Esophagus muscularis mucosa (tissue), 4 donors: ENCODE measurements at places on chromosomes 5 and 9. TPM values are rescaled to one million over a fixed set of nuclear protein-coding genes. Genes with fewer than 3 reads are reported as not detected.

The ASPN gene
- 9.1 TPM for total RNA-seq

The TYRP1 gene
- total RNA-seq: 0.63 TPM

The OSMR gene
- total RNA-seq: 48.6 TPM

The SAXO1 gene
- total RNA-seq: not detected

The PDE6A gene
- not detected for total RNA-seq

The LCN1 gene
- not detected for total RNA-seq

The PLAA gene
- total RNA-seq: 22.4 TPM

The SLC26A2 gene
- total RNA-seq: 8.0 TPM

The IRX1 gene
- not detected for total RNA-seq

The TRIP13 gene
- not detected for total RNA-seq

The GADD45G gene
- total RNA-seq: 116 TPM

The TAF1L gene
- total RNA-seq: not detected

The BTNL3 gene
- total RNA-seq: not detected

The C5orf46 gene
- total RNA-seq: not detected

The VCAN gene
- 117 TPM for total RNA-seq

The FGF10 gene
- total RNA-seq: 3.7 TPM

The EGFLAM gene
- 13.0 TPM for total RNA-seq

The HMCN2 gene
- total RNA-seq: 9.1 TPM

The DAB2IP gene
- 102 TPM for total RNA-seq

The PKD2L2 gene
- 0.39 TPM for total RNA-seq

The KLHL3 gene
- 6.6 TPM for total RNA-seq

The EPB41L4A gene
- 8.3 TPM for total RNA-seq

The STK32A gene
- total RNA-seq: 1.3 TPM

The CDKN2AIPNL gene
- 18.7 TPM for total RNA-seq

The CYLC2 gene
- total RNA-seq: not detected

The CBY3 gene
- not detected for total RNA-seq

The LSM11 gene
- 22.4 TPM for total RNA-seq

The CCDC152 gene
- total RNA-seq: 0.52 TPM

The TSPAN17 gene
- 11.9 TPM for total RNA-seq

The PLAC8L1 gene
- not detected for total RNA-seq

The TAF11L10 gene
- not detected for total RNA-seq

The ENHO gene
- total RNA-seq: 2.0 TPM

The FBLL1 gene
- 0.33 TPM for total RNA-seq

The WNT8A gene
- not detected for total RNA-seq

The TRPM3 gene
- 0.17 TPM for total RNA-seq

The SLC25A51 gene
- 29.0 TPM for total RNA-seq

The EDIL3 gene
- total RNA-seq: 10.0 TPM

The CD72 gene
- total RNA-seq: not detected

The GAPVD1 gene
- total RNA-seq: 48.2 TPM

The OLFML2A gene
- total RNA-seq: 39.6 TPM

The SGCD gene
- 38.6 TPM for total RNA-seq

The WDR31 gene
- 2.5 TPM for total RNA-seq

The SEC24A gene
- 14.0 TPM for total RNA-seq

The GKAP1 gene
- 12.3 TPM for total RNA-seq

The ODF2 gene
- total RNA-seq: 34.3 TPM
